ENCODE measurements at places on chromosomes 7 and 10.

GRCh38 chr10:108055506-108055905 is 891.0 kb upstream of the SORCS1 start:
- DNase-seq, result peak; percentile 2

GRCh38 chr10:10307551-10307950 is 710.1 kb upstream of the CELF2 start:
- no peak for DNase-seq

- no peak for DNase-seq
Measured at GRCh38 chr10:70550459-70550858, 52.1 kb downstream of the PRF1 start.

GRCh38 chr10:107442035-107442505 is 277.6 kb upstream of the SORCS1 start:
- peak; percentile 8 for DNase-seq

GRCh38 chr10:11832042-11832441 is 8.9 kb downstream of the PROSER2 start:
- peak; percentile 29 for DNase-seq

- DNase-seq, result peak; percentile 71
Measured at GRCh38 chr7:45203936-45204445, 46.4 kb downstream of the RAMP3 start.

- no peak for DNase-seq
Measured at GRCh38 chr10:88309365-88309764, 273.8 kb downstream of the RNLS start.

DNA sequence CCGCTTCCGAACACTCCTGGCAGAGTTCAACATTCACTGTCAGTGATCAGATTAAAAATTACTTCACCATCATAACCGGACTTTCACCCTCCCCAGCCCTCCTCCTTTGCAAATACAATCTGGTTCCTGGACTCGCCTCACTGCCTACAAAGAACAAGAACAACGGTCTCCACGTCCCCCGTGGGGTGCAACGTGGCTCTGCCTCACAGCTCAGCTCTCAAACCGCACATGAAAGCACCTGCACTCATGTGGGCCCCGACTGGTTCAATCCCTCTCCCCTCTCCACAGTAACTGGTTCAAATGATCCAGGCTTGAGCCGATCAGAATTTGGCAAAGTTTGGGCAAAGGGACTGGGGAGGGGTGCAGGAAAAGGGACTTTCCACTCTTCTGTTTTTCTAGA is 21.0 kb downstream of the ASB13 start:
- DNase-seq, result no peak

DNA sequence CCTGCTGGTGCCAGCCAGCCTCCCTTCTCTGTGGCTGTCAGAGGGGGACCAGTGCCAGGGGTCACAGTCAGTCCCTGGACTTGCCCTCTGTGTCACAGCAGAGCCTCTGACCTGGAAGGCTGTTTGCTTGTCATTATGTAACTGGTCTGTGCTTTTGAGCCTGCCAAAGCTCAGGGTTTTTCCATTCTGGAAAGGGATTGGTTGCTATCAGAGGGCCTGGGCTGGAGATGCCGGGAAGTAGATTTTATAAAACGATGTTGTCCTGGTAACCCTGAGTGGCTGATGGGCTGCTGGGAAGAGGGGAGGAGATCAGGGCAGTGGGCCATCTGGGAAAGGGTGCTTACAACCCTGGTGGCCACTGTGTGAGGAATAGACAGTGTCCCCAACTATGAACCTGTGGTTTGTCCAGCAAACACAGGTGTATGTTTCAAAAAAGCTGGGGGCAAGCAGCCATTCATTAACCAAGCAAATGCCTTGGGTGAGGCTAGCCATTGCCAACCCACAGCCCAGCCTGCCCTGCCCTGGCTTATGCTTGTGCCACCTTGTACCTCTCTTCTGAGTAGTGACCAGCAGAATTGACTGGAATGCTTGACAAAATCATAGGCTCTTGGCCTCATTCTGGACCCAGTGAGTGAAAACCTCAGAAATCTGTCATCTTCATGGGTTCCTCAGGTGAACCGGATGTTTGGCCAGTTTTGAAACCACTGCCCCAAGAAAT is 21.6 kb downstream of the SFTPD start:
- no peak for DNase-seq

DNA sequence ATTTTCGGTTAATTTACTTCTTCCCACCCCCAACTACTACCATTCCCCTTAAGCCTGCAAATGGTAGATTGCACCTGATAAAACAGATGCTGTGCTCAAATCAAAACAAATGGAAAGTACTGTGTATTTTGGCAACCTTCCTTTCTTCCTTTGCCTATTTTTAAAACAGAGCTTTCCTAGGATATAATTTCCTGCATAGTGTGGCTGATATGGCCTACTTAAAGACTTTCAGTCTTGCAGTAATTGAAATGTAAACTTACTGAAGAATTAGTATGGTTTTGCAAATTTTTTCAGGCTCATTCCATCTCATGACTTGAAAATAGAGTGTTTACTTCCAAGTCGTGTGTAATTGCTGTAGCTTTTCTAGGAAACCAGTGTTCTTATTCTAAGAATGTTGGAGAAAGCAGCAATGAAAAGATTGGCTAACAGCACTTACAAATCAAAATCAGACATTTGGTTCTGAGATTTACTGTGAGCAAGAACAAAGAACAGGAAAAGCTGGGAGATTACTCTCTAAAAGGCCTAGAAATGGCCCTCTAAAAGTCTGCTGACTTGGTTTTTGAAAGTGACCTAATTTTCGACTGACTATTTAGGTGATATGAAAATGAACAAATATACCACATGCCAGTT is 52.0 kb downstream of the REEP3 start:
- peak; percentile 61 for DNase-seq

GRCh38 chr7:137603043-137603442 is 243.7 kb downstream of the DGKI start:
- DNase-seq, result no peak

GRCh38 chr7:128041203-128041602 is 10.0 kb upstream of the LRRC4 start:
- peak; percentile 50 for DNase-seq

DNA sequence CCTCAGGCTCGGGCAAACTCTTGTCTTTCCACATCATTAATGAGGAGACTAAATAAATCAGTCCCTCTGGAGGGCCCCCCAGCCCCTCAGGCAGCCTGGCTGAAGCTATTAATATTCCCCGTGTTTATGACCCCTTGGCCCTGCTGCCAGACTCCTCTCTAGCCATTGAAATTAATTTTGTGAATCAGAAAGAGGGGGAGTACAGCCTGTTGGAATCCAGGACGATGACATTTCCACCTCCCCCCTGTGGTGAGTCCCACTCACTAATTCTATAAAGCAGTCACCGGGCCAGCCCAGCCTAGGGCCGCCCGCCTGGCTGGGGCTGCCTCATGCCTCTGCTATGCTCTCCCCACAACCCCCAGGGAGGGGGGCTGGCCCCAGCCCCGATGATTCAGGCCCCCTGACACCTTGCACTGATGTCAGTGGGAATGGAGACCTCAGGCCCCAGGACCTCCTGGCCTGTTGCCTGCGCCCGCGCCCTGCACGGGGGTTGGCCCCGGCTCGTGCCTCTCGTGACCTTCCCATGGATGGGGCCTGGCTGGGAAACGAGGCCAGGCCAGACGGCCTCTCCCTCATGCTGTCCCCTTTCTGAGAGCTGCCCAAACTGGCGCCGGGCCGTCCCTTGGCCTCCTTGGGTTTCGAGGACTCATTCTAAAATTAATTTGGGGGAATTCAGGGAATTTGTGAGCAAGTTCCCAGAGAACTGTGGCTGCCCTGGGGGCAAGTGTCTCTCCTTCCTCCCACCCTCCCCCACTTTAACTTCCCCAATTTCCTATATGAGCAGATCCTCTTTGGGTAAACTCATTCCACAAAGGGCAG is 34.0 kb downstream of the TMEM270 start:
- peak; percentile 99 for DNase-seq

DNA sequence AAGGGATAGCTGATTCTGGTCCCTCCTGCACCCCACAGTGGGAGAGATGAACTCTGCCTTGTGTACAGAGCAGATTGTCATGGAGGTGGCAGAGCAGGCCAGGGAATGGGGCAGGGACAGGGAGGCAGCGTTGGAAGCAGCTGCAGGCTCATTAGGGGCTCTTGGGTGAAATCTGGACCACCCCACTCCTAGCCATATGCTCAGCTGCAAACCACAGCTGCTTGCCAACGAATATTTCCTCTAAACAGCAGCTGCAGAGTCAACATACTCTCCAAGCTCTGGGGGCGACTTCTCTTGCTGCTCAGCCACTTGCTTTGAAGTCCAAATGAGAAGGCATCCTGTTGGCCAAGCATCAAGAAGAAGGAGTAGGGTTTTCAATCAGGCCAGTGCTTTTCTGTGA is 302.3 kb upstream of the AUTS2 start:
- no peak for DNase-seq

DNA sequence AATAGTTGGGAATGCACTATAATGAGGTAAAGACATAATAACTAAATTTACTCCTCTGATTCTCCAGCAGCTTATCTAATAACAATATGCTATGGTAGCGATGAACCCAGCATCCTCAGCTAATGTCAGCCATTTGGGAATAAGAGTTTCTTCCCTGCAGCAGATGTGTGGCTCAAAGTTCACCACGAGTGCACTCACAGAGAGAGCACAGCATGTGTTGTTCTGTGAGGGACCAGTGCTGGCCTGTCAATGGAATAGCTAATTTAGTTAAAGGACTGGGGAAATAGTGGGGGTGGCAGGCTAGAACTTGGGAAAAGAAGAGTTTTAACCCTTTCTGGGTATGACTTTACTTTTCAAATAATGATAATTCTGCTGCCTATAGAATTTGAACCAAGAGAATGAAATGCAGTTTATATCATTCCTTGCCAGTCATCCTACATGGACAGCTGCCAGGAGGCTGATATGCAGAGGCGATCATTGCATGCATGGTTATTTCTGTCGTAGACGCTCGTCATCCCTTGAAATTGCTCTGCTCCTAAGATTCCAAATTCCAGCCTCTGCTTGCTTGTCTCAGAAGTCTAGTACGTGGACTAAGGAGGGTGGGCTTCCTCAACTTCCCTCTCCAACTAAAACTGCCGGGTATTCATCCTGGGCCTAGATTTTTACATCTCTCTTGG is 355.6 kb downstream of the RNLS start:
- DNase-seq, result no peak

GRCh38 chr10:3452173-3452626 is 279.6 kb upstream of the PITRM1 start:
- peak; percentile 94 for DNase-seq

GRCh38 chr10:50336140-50336539 is 84.8 kb upstream of the ASAH2 start:
- no peak for DNase-seq

GRCh38 chr7:63045575-63045974 is 953.1 kb upstream of the ZNF722 start:
- no peak for DNase-seq

DNA sequence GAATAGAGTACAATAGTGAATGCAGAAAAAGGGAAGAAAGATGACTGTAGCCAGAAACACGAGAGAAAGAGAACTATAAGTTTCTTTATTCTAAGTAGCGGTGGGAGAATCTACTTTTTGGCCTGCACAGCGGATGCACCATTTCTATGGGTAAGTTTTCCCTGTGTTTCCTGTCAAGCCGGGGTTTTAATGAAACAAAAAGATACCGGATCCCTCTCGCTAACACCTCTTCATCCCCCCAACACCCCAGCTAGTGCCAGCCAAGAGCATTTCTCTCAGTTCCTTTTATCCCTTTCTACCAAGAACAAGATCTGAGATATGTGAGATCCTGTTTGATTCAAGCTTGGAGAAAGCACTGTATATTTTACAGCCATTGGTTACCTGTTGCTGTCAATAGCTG is 14.7 kb downstream of the PTPRZ1 start:
- no peak for DNase-seq

DNA sequence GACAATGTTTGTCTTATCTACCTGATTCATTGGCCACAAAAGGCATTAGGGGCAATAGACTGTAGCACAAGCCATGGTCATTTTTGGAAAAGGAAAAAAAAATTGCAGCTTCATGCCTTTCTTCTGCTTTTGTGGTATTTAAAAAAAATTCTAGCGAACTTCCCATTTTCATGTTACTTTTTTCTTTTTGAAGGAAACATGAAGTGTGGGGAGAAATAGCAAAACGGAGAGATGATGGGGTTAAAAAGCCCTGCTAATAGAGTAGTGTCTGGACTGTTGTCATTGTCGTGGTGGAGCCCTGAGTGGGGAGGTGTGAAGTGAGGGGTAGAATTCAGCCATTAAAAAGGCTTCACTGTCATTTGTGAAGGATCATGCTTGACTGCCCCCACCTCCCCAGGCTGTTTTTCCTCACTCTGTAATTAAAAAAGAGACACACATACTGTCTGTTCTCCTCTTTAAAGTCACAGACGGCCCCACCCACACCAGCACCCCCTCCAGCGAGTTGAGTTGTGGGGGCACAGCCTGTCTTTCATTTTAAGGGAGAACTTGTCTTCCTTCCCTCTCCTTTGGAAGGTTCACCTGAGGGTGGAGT is 272.4 kb downstream of the CREB5 start:
- DNase-seq, result no peak

- DNase-seq, result no peak
Measured at GRCh38 chr7:29401769-29402168, 161.9 kb upstream of the PRR15 start.

- no peak for DNase-seq
Measured at GRCh38 chr10:76301950-76302349, 870.5 kb downstream of the LRMDA start.

DNA sequence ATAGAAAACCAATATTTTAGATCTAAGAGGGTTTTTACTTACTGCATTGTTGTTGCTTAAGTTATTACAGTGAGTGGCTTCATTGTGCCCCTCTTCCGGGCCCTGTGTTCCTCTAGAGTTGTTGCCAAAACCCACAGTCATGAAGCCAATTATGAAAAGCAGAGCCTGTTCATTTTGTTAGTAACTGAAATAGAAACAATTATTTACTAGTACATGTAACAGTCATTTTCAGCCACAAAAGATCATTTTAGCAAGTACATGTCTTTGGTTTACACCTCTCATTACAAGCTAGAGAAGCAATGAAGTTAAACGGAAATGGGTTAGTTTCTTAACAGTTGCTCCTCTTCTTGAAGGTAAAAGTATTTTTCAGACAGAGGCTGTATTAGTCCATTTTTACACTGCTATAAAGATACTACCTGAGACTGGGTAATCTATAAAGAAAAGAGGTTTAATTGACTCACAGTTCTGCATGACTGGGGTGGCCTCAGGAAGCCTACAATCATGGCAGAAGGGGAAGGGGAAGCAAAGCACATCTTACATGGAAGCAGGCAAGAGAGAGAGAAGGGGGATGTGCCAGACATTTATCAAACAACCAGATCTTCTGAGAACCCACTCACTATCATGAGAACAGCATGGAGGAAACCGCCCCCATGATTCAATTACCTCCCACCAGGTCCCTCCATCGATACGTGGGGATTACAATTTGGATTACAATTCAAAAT is 380.5 kb downstream of the SFMBT2 start:
- DNase-seq, result no peak

Measured in AG10803 (cell line).